Right atrium auricular region (tissue), 2 donors: ENCODE measurements at places on chromosomes 6 and 20. TPM values are rescaled to one million over a fixed set of nuclear protein-coding genes. Genes with fewer than 3 reads are reported as not detected.

DNA sequence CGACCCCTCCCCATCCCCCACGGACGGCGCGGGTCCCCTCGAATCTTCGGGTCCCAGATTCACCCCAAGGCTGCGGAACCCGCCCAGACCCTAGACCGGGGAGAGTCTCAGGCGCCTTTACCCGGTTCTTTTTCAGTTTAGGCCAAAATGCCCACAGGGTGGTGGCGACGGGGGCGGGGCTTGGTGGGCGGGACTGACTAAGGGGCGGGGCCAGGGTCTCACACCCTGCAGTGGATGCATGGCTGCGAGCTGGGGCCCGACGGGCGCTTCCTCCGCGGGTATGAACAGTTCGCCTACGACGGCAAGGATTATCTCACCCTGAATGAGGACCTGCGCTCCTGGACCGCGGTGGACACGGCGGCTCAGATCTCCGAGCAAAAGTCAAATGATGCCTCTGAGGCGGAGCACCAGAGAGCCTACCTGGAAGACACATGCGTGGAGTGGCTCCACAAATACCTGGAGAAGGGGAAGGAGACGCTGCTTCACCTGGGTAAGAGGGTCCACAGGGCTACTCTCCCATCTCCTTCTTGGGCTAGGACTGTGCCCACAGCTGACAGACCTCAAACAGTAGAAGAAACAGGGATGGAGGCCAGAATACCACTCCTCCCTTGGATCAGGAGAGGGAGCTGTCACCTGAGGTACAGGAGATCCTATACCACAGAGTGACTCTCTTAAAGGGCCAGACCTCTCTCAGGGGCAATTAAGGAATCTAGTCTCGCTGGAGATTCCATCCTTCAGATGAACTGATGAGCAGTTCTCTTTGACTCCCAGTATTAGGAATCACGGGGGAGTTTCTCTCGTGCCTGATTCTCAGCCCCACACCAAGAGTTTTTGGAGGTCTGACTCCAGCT is 942 bp downstream of the HLA-E start:
- DNase-seq: no peak

- no peak for DNase-seq
Measured at GRCh38 chr20:35200267-35200666, 26.2 kb upstream of the MMP24 start.

GRCh38 chr6:43718387-43719105 is 31.0 kb upstream of the MRPS18A start:
- DNase-seq: no peak

Gene FAM217A
- not detected for total RNA-seq

Gene CRISP2
- not detected for total RNA-seq

- DNase-seq: no peak
Measured at GRCh38 chr6:125747589-125748405, 1.6 kb upstream of the HEY2 start.

Gene POU5F1
- total RNA-seq: not detected

GRCh38 chr6:157272866-157273755 is 50.2 kb downstream of the TMEM242 start:
- DNase-seq: no peak

Gene PTK6
- total RNA-seq: not detected

DNA sequence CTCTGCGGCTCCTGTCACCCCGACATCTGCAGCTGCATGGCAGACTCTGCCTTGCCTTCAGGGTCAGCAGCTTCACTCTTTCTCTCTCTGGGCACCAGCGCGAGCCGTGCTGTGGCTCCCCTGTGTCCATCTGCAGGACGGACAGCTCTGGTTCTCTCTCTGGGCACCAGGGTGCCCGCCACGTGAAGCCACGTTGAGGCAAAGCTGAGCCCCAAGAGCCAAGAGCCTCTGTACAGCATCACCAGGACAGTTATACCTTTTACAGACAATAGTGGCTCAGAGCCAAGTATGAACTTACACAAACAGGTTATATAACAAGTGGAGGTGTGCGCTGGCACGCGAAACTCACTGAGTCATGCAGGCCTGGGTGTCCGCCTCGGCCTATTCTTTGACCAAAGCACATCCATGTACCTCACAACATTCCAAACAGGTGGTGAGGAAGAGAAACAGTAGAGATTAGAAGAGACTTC is 50.8 kb downstream of the FAM50B start:
- no peak for DNase-seq

Gene OR2H2
- not detected for total RNA-seq

Gene SPEF1
- total RNA-seq: 0.31 TPM

Gene JPH2
- 131 TPM for total RNA-seq
